Activated CD4-positive, alpha-beta T cell treated with anti-CD3 and anti-CD28 coated beads, Interleukin-2, amount 10 ng/mL, durations not matched to agents 7 days and 5 days (primary cell): ENCODE measurements at places on chromosomes 11 and 22.

DNA sequence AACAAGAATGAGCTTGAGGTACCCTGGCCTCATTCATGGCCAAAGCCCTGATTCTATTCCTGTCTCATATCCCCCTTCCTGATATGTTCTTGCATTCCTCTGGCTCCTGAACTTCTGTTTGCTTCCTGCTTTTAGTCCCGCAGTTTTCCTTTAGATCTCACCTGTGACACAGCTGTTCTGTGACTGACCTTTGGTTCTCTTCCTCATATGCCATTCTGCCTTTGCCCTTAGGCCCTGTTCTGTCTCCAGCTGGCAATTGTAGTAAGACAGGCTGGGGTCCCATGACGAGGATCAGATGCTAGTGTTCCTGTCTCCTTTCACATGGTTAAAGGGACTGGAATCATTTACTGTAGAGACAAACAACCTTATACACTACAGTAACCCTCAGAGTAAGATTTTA lies 59.0 kb upstream of the PDE3B start:
- no peak overlapping the region for H3K4me3 ChIP-seq
- H3K4me1 ChIP-seq, result peaks cover 31% of the 10 kb centered on the region
- no peak overlapping the region for H3K27ac ChIP-seq
- no peak for DNase-seq

DNA sequence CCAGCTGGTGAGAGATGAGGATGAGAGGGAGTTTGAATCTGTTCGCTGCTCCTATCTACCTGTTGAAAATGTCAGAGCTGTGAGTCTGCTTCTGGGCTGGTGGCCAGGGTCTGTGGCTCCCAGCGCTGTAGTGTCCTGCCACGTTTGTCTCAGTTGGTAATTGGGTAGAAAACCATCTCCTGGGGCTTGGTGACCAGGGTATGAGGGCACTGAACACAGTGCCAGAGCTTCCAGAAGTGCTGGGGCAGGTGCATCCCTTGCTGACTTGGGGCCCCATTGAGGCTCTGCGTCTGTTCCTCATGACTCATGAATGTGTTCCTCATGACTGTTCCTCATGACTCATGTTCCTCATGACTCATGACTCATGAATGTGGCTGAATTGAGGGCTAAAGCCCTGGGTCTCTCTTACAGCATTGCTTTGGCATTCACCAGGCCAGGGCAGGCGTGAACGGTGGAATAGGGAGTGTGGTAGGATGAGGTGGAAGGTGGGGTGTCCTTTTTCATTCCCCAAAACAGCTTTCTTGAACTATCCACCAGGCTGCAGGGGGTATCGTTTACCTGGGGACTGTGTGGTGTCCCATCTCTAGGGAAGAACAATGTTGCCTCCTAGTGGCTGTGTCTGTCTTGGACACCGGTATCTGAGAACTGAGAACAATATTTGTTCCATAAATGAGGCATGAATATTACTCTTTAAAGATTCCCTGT lies 139.5 kb downstream of the COMMD9 start:
- H3K27me3 ChIP-seq, result no peaks in the 10 kb centered on the region
- H3K36me3 ChIP-seq, result no peaks in the 10 kb centered on the region
- no peak overlapping the region for H3K27ac ChIP-seq

DNA sequence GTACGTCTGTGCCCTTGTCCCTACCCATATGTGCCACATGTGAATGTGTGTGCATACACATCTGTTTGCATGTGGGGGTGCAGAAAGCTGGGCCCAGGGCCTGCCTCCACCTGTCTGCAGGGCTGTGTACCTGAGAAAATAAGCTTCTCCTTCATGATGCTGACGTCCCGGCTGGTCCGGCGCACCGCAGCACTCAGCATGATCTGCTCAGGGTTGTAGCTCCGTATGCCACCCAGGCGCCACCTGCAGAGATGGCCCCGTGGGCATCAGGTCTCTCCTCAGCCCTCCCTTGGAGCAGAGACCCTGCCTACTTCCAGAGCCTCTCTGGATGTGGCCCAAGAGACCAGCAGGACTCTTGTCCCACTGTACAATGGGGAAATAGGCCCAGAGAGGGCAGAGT lies 3.8 kb upstream of the KLHL35 start:
- no peaks in the 10 kb centered on the region for H3K4me1 ChIP-seq
- no peak overlapping the region for H3K27ac ChIP-seq
- no peak for DNase-seq
- H3K4me3 ChIP-seq, result no peak overlapping the region

- H3K27me3 ChIP-seq, result no peaks in the 10 kb centered on the region
- peaks cover 80% of the 10 kb centered on the region for H3K36me3 ChIP-seq
- peak overlapping the region; percentile 54 for H3K27ac ChIP-seq
- H3K4me3 ChIP-seq, result peak overlapping the region; percentile 95
Observed at GRCh38 chr11:8684600-8685290, 2.2 kb downstream of the RPL27A start.

- H3K27me3 ChIP-seq, result no peaks in the 10 kb centered on the region
- DNase-seq, result peak; percentile 34
- H3K4me3 ChIP-seq, result peak overlapping the region; percentile 95
- H3K27ac ChIP-seq, result peak overlapping the region; percentile 28
- peaks cover 9% of the 10 kb centered on the region for H3K36me3 ChIP-seq
- H3K4me1 ChIP-seq, result peaks cover 30% of the 10 kb centered on the region
Observed at GRCh38 chr11:413120-414081, 1.4 kb downstream of the SIGIRR start.

- no peak overlapping the region for H3K4me3 ChIP-seq
- no peak for DNase-seq
- H3K27me3 ChIP-seq, result no peaks in the 10 kb centered on the region
- peaks cover 27% of the 10 kb centered on the region for H3K4me1 ChIP-seq
- peaks cover 57% of the 10 kb centered on the region for H3K36me3 ChIP-seq
Observed at GRCh38 chr11:14290422-14290821, 68.6 kb downstream of the RRAS2 start.
